Fibroblast of skin of right quadriceps (primary cell): ENCODE measurements at places on chromosomes 7 and 10.

DNA sequence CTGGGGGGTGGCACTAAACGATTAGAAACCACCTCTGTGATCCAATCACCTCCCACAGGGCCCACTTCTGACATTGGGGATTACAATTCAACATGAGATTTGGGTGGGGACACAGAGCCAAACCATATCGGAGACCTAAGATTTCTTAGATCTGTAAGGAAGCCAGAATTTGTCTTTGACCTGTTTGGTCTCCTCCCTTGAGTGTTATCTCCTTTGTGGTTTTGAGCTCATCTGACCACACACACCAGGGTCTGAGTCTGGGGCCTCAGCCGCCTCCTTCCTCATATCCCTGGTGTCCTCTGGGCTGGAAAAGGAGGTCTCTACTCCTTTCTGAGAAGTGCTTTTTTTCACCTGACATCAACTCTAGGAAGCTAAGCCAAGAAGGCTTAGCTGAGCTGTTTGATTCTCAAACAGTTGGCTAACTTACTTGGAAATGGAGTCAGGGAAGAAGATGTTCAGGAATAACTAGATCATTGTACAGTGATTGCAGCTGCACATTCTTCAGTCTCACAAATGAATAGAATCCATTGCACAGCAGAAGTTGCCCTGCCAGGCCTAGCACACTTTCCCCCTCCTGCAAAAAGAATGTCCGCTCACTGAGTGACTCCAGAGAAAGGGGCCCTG lies 167.4 kb downstream of the ARHGAP21 start:
- DNase-seq, result no peak

- DNase-seq, result peak; percentile 5
Observed at GRCh38 chr10:98055841-98056516, 25.6 kb upstream of the CRTAC1 start.

DNA sequence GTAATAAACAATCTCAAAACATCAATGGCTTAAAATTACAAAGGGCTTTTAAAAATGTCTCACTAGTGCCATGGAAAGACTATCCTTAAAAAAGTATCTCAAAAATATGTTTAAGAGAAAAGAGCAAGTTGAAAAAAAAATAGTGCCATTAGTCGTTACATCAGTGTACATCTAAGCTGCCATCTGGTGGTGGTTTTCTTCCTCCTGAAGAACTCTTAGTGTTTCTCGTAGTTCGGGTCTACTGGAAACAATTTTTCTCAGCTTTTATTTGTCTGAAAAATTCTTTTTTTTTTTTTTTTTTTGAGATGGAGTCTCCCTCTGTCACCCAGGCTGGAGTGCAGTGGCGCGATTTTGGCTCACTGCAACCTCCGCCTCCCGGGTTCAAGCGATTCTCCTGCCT lies 5.9 kb upstream of the GARIN1A start:
- no peak for DNase-seq

DNA sequence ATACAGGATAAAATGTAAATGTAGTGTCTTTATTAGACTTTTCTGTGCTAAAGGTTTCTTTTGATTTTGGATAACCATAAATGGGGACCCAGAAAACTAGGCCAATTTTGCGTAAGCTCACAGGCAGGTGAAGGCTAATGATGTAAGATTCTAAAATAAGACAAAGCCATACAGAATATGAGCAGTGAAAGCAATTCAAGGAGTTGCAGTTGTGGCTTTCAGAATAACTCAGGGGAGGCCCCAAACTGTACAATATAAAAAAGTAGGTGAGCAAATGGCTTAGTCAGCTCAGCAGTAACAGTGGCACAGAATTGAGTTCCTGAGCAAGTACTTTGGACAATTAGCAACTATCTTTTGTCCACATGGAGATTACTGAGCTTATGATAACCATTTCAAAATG lies 81.7 kb upstream of the NRP1 start:
- no peak for DNase-seq
